ENCODE measurements at places on chromosomes 4 and X. TPM values are rescaled to one million over a fixed set of nuclear protein-coding genes. Genes with fewer than 3 reads are reported as not detected.

GPR34 gene
- not detected for total RNA-seq

SRPK3 gene
- 0.33 TPM for total RNA-seq

TMLHE gene
- 18.9 TPM for total RNA-seq

TIGD2 gene
- 14.7 TPM for total RNA-seq

RADX gene
- total RNA-seq = 5.2 TPM

Data from mammary epithelial cell (primary cell).